ENCODE measurements at places on chromosomes 4 and X.

GRCh38 chr4:87240341-87240740 lies 19.9 kb upstream of the KLHL8 start:
- ATAC-seq: no peak

- ATAC-seq: no peak
Measured at GRCh38 chr4:73447671-73448070, 11.7 kb downstream of the AFP start.

- ATAC-seq: no peak
Measured at GRCh38 chrX:129116676-129117470, 406.4 kb downstream of the SMARCA1 start.

DNA sequence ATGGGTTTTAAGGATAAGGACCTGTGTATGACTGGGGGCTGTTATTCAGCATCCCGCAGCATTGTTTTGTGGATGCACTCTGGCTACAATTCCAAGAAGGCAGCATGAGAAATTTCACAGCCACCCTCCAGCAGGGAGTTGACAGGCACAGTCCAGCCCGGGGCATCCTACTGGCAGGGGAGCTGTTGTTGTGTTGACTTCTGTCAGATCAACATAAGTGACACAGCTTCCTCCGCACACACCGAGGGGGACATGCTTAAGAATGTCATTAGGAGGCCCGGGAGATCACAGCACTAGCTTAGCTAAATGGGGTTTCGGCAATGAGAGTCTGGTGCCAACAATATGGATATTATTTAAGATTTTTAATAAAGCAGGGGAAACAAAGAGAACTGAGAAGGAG lies 326.5 kb downstream of the ASMT start:
- no peak for ATAC-seq

DNA sequence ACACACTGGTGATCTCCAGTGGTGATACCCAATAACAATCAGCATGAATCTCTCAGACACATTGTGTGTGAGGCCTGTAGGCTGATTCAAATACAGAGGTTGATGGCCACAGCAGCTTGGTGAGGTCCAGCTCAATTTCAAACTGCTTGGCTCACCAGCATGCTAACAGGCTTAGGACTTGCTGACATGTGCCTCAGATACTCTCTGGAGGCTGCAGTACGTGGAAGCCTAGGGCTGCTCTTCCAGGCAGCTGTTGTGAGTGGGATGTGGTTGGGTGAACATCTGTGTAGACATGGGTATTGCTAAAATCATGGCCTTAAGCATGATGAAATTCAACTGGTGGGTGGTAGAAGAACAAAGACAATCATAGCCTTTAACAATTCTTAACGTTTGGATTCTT lies 4.3 kb downstream of the CXCL9 start:
- ATAC-seq: no peak
